ENCODE measurements at places on chromosomes 16 and 17.

GRCh38 chr17:64500862-64501765 lies 4.3 kb upstream of the POLG2 start:
- no peak for DNase-seq

DNA sequence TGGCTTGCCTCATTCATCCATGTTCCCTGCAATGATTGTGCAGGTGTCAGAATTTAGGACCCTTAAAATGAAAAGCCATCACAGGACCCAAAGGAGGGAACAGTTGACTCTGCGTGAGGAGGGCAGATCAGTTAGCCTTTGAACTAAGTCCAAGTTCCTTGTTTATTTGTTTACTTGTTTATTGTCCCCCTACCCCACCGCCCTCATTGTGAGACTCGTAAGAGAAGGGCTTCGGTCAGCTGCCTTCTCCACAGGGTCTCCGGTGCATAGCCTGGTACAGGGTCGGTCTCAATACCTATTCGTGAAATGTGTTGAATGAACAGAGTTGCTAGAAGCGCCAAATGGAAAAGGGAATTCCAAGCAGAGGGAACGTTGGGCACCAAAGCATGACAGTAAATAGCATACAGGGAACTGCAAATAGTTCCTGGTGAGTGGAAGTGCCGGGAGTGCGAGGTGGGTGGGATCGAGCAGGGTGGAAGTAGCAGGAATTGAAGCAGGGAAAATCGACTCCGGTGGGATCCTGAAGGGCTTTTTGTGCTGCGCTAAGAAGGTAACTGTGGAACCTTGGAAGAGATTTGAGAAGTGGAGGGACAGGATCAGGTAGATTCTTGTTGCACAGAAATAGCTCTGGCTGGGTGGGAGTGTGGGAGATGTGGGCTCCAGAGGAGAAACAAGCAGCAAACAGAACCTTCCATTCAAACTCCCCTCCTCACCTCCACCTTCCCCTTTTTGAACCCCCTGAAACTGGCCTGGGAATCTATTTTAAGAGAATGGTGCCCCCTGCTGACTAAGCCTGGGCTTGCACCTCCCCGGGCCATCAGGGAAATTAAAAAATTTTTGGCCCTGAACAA lies 12.7 kb downstream of the SLC35B1 start:
- peak; percentile 37 for DNase-seq

DNA sequence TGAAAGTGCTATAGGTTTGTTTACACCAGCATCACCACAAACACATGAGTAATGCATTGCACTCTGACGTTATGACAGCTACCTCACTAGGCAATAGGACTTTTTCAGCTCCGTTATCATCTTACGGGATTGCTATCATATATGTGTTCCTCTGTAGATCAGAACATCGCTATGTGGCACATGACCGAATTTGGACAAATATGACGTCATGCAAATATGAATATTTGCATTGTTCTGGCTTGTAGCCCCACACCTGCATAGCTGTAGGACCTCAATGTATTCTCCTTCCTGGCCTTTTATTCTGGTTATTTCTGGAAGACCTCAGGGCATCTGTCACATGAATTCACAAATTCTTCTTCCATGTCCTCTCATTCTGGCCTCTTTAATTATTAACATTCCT lies 393.2 kb downstream of the CDH13 start:
- DNase-seq = no peak

DNA sequence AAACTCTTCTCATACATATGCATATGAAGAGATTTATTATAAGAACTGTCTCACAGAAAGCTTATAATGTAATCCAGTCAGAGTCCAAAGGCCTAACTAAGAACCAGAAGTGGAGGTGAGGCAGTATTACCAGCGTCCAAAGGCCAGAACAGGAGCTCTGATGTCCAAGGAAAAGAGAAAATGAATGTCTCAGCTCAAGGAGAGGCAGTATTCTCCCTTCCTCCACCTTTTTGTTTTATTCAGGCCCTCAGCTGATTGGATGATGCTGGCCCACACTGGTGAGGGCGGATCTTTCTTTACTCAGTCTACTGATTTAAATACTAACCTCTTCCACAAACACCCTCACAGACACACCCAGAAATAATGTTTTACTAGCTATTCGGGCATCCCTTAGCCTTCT lies 43.4 kb downstream of the FBXL20 start:
- DNase-seq = no peak

DNA sequence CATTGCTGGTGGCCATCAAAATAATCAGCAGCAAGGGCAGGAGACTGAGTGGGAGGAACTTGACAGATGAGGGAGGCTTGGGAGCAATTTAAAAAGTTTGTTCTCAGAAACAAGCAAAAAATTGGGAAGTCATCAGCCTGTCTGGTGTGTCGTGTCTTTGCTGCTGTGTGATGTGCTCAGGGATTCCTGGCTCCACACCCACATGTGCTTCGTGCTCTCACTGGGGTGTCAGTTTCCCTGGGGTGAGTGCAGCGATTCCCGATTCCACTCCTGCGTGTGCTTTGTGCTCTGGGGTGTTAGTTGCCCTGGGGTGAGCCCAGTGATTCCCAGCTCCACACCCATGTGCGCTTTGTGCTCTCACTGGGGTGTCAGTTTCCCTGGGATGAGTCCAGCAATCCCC lies 228.1 kb downstream of the SNX29 start:
- no peak for DNase-seq

- DNase-seq = no peak
Observed at GRCh38 chr16:68275611-68276191, 11.4 kb downstream of the SLC7A6 start.

GRCh38 chr16:19997734-19998133 lies 76.0 kb downstream of the GPR139 start:
- DNase-seq = no peak

- no peak for DNase-seq
Observed at GRCh38 chr17:29945281-29945680, 3.8 kb downstream of the EFCAB5 start.

- peak; percentile 25 for DNase-seq
Observed at GRCh38 chr17:73427198-73427597, 115.4 kb upstream of the CDC42EP4 start.

GRCh38 chr17:59001158-59001814 lies 105.4 kb downstream of the TRIM37 start:
- peak; percentile 49 for DNase-seq

DNA sequence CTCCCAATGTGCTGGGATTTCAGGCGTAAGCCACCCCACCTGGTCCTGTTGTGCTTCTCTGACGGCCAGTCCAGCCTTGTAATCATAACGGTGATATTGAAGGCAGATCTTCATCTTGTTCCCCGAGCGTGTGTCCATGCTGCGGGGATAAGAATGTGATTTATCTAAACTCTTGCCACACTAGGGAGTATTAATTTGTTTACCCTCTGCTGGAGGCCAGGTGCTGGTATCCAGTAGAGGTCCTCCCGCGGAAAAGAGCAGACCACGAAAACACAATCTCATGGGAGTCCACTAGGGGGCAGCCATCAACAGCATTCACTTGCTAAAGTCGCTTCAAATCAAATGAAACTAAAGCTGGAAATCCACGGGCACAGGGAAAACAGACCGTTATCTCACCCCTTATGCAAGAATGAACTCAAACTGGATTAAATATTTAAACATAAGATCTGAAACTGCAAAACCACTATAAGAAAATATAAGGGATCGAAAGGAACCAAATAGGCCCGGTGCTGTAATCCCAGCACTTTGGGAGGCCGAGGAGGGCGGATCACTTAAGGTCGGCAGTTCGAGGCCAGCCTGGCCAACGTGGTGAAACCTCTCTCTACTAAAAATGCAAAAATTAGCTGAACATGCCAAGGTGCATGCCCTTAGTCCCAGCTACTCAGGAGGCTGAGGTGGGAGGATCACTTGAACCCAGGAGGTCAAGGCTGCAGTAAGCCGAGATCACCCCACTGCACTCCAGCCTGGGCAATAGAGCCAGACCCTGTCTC lies 22.3 kb upstream of the RBBP6 start:
- peak; percentile 92 for DNase-seq

DNA sequence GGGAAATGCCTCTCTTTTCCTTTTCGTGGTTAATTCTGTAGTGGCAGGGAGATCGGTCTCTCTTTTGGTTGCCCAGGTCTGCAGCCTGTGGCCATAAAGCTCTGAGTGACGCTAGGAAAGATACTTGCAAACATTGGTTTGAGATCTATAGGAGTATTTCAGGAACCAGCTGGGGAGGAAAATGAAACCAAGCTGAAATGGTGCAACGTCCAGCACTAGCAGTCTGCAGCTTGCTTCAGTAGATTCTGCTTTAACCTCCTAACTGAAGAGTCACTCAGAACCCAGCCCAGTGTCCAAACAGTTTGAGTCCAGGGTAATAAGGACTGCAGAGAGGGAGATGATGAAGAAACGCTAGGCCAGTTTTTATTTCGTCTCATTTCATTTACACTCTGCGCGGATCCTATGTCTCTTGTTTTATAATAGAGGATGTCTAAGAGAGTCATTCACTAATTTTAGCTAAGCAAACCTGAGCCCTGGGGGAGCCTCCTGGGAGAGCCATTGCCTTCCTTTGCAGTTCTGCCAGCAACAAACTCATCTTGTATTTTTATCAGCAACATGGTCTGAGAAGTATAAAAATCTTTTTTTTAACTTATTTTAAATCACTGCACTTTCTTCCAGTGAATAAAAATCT lies 12.0 kb downstream of the SP2 start:
- DNase-seq = peak; percentile 45

DNA sequence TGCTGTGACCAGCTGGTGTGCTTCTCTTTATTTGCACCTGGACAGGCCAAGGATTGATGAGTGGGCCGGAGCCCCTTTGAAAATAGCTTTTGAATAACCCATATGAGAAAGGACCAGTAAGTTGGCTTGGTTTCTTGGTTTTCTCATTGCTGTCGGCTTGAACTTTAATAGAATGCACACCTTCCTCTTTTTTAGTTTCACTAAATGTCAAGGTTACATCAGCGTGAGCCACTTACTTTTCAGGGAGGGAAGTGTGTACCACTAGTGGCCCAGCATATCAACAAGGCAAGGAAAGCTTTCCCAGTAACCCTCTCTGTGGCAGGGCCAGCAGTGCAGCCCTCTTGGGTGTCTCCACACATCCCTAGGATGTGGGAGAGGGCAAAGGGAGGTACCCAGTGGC lies 433.3 kb downstream of the CA10 start:
- no peak for DNase-seq

- no peak for DNase-seq
Observed at GRCh38 chr16:22901563-22901962, 87.6 kb downstream of the HS3ST2 start.

- no peak for DNase-seq
Observed at GRCh38 chr17:31236137-31236536, 60.9 kb downstream of the OMG start.

Data from fibroblast of villous mesenchyme (primary cell).